ENCODE measurements at places on chromosomes 12 and 14.

DNA sequence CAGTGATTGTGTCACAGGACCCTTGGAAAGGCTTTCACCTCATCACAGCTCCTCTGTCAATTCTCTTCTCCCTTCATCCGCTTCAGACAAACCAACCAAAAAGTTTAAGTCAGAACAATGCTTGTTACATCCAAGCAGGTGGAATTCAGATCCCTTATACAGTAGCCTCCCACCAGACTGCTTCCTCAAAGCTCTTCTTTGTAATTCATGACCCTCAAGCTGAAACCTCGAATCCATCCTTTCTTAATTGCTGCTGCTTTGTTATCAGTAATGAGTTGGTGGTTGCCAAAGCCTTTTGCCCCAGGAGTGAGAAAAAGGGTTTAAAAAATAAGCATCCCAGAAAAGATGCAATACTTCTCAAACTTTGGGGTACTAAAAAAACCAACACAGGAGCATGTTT is 9.5 kb downstream of the BEST3 start:
- no peak for DNase-seq

DNA sequence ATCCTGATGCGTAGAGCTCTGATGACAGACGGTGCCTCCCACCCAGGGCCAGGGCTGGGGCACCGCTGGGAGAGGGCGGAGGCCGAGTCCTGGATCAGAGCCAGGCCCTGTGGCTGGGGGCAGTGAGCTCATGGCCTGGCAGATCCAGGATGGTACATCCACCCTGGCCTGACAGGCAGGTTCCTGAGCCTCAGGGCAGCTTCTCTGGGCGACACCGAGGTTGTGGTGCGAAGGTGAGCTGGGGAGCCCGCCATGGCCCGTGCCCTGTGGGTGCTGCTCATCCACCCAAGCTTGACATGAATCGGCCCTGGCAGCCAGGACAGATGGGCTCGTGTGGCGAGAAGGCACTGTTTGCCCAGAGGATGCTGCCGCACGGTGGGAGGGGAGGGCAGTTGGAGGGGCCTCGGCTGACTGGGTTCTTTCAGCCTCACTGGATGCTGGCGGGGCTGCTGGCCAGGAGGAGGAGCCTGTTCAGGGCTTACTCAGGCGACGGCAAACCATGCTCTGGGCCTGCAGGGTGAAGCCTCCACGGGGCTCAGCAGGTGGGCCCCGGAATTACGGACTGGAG is 16.6 kb downstream of the LRTM2 start:
- DNase-seq: no peak

GRCh38 chr12:130703733-130704375 is 12.2 kb downstream of the RIMBP2 start:
- DNase-seq: no peak

- peak; percentile 5 for DNase-seq
Measured at GRCh38 chr14:59585891-59586554, 9.4 kb upstream of the CCDC175 start.

DNA sequence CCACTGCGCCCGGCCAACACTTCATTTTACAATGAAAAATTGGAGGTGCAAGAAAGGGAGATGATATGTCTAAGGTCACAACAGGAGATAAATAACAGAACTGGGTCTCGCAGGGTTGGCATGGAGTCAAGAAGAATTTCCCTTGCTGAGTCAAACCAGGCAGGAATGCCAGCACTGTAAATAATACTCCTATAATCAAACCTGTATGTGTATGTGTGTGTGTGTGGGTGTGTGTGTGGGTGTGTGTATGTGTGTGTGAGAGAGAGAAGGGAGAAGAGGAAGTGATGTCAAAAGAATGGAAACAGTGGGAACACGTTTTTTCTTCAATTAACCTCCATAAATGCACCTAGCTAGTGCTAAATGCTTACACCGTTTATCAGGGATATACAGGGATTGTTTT is 70.4 kb downstream of the TMEM116 start:
- peak; percentile 73 for DNase-seq

GRCh38 chr12:124044809-124045321 is 71.8 kb downstream of the ZNF664 start:
- no peak for DNase-seq

DNA sequence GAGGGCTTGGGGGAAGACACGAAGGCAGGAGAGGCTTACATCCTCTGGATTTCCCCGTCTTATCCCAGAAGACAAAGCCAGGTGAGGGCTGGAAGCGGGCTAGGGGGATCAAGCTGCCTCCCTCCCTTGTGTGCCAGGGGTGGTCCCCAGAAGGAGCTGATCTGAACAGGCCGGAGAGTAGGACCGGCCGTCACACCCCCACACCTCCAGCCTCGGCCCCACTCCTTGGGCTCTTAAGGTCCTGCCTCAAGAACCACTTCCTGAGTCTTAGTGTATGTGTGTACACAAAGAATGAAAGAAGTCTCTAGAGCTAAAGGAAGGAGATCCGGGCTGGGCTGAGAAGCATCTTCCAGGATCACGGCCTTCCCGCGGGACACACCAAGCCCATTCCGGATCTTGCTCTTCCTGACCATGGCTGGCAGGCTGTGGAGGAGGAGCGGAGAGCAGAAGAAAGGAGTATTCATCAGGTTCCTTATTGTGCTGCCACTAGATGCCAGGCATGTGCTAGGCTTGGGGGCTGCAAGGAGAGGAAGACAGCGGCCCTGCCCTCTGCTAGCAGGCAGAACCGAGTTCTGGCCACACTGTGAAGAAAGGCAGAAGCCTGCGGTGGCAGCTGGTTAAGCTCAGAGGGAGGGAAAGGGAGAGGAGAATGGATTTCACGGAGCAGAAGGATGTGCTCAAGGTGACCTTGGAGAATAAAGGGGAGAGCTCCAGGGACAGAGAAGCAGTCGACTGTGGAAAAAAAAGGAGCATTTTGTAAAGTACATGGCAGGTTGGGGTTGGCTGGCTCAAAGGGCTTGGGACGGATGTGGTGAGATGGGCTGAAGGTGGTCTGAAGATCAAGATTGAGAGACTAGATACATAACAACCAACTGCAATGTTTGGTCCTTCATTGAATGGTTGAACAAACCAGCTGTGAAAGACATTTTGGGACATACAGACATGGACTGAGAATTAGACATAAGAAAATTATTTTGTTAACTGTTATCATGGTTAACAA is 1.3 kb upstream of the CD63 start:
- DNase-seq: peak; percentile 62

DNA sequence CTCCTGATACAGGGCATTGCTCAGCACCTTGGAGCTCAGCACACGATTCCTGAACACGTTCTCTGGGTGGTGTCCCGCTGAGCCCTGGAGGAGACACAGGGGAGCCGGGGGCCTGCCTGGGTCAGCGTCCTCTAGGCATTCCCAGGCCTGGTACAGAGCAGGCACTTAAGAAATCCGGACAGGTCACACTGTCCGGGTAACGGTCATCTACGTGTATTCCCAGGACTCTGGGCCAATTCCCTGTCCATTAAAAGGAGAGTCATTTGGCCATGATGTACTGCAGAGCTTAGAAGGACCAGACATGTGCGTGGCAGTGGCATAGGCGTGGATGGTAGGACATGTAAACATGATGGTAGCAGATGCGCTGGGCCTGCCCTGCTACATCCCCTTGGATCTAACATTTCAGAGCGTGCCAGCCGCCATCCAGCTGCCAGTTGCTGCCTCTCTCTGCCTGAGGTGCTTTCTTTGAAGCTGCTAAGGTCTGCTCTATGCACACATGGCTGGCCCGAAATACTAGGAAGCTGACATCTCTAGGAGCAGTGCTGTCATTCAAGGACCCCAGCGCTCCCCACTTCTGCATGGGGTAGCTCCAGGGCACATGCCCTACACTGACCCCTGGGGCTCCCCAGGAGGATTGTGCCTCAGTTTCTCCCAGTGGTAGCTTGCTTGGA is 273.1 kb upstream of the RTL1 start:
- no peak for DNase-seq

- no peak for DNase-seq
Measured at GRCh38 chr12:4302881-4303280, 18.1 kb upstream of the TIGAR start.

GRCh38 chr14:45201905-45202304 is 51.1 kb downstream of the MIS18BP1 start:
- DNase-seq: peak; percentile 13
